Stimulated activated naive CD4-positive, alpha-beta T cell (primary cell): ENCODE measurements at places on chromosomes 5 and 9.

DNA sequence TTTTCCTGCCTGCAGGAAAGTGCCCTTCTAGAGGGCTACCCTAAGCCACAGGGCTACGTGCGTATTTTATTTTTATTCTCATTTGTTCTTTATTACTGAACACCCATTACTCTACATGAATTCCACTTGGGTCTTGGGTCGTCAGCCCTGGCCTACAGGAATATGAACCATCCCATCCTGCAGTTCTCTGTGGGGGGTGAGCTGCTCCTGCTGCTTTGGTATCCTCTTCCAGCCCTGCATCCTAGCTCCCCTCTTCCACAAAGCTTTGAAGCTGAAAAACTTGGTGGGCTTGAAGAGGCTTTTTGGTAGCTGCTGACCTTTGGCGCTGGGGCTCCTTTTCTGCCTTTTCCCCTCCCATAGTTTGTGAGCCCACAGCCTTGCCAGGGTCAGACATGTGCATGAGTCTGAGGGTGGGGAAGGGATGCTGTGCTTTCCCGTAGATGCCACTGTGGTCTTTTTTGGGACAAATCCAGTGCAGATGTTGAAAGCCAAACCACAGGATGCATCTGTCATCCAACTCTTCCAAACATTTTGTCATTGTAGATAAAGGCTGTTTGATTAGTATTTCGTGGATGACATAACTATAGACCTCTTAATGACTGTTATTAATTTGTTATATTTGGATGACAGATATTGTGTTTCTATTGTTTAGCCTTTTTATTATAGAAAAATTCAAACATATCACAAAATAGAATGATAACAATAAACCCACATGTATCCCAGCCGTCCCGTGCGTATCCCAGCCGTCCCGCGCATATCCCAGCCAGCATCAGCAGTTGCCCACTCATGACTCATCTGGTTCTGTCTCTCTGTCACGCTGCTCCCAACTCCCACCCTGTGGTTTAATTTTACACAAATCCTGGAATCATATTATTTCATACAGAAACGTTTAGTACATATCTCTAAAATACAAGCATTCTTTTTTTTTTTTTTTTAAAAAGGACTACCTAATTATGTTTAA, 43.9 kb downstream of the SLC46A2 start:
- DNase-seq = no peak

- DNase-seq = no peak
These were observed 166.5 kb upstream of the NR3C1 start for GRCh38 chr5:143569722-143570567.

DNA sequence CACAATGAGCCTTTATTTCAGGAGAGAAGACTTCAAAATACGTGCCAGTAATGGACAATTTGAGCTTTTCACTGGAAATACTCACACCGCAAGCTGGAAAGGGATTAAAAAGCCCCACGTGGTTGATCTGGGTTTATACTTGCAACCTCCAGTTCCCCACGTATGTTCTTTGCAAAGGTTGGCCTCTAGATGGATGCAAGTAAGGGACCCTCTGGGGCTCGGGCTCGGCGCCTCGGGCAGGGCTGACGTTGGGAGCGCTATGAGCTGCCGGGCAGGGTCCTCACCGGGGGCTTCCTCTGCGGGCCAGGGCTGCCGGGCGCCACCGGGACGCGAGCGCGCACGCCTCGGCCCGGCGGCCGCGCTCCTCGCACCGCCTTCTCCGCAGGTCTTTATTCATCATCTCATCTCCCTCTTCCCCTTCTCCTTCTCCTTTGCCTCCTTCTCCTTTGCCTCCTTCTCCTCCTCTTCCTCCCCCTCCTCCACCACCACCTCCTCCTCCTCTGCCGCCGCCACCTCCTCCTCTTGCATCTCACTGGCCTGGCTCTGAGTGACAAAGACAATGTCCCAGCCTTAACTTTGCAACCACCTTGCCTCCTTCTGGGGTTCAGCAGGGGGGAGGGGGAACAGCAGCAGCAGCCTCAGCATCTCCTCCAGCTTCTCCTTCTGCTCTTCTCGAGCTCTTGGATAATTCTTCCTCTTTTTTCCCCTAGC, 701 bp upstream of the ZNF462 start:
- no peak for DNase-seq

DNA sequence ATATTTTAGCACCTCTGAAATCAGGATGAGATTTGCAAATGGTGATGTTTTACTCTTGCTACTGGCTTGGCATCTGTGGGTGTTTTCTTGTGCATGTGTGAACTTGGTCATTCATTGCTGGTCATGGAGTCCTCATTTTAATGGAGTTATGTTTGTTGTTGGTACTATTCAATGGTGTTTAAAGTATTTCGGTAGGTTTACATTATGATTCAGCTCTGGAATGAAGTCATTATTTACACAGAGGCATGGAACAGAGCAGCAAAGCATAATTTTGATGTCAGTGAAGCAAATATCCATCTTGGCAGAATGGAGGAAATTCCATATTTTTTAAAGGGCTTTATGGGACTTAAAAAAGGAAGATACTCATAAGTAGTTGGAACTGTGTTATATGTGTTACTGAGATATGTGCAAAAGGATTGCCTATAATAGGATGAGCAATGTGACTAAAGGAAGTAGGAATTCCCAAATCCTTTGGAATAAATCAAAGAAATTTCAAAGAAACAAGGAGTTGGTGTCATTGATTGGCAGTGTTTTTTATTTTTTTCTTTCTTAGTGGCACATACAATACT, 147.4 kb downstream of the ACTBL2 start:
- DNase-seq = no peak

- DNase-seq = no peak
These were observed 14.4 kb downstream of the FAM169A start for GRCh38 chr5:74851684-74852353.

DNA sequence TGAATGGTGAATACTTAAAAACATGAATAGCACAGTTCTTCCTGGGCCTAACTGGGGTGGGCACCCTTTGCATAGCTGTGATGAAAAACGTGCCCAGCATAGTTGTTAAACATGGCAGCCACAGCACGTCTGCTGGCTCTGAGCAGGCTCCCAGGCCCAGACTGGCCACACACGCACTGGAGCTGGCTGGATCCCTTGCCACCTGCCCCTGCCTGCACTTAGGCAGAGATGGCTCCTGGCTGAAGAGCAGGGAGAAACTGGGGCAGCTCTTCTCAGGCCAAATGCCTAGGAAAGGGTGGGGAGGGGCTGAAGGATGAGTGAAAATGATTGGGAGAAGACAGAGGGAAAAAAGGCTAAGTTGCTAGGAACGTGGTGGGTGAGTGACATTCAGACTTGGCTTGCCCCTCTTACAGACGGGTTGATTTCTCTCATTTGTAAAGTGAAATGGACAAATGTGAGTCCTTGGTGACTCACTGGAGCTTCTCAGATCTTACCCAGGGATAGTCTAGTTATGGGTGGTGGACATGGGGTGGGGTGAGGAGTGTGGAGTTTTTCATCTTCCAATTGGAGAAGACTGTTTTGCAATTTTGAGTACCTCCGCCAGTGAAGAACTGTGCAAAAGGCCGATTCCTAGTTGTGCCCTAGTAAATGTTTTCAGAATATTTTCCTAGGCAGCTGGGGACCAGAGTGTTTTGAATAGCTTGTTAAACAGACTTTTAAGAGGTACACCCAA, 42.4 kb downstream of the TRIO start:
- DNase-seq = no peak

DNA sequence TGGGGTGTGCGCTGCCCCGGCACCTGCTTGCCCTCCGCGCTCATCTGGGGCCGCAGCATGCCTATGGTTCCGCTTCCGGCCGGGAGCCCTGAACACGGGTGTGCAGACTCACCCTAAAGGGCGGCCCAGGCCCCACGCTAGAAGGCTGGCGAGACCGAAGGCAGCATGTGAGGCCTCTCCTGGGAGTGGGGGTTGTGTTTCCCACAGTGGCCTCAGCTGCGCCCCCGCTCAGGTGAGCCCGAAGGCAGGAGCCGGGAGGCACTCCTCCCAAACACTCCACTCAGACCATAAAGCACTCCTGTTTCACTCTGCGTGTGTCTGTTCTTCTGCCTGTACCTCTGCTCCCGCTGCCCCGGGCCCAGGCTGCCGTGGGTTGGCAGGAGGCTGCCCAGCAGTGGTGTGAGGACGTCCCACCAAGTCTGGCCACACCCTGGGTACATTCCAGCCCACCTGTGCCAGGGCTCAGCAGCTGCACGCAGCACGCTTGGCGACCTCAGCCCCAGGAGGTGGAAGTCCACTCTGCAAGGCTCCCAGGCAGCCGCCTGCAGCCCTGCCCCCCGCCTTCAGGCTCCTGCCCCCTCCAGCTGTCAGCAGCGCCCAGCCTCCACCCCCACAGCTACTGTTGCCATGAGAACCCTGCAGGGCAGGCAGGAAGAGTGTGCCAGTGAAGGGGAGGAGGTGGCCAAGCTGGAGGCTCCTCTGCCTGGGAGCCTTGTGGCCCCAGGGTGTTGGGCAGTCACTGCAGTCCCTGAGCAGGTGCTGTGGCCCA, 1.2 kb upstream of the AJM1 start:
- DNase-seq = no peak

DNA sequence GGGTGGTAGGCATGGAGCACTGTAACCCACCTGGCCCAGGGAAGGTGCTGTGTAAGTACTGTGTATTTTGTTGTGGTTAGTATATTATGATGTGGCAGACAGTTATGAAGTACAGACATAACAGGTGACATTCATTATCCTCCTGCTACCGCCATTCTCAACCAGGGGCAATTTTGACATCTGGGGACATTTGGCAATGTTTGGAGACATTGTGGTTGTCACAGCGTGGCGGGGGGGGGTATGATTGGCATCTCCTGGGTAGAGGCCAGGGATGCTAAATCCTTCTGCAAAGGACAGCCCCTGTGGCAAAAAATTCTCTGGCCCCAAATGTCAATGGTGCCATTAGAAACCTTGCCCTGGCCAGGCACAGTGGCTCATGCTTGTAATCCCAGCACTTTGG, 9.8 kb upstream of the RPL26L1 start:
- no peak for DNase-seq

- no peak for DNase-seq
These were observed 36.3 kb downstream of the OLFM1 start for GRCh38 chr9:135123773-135124134.

DNA sequence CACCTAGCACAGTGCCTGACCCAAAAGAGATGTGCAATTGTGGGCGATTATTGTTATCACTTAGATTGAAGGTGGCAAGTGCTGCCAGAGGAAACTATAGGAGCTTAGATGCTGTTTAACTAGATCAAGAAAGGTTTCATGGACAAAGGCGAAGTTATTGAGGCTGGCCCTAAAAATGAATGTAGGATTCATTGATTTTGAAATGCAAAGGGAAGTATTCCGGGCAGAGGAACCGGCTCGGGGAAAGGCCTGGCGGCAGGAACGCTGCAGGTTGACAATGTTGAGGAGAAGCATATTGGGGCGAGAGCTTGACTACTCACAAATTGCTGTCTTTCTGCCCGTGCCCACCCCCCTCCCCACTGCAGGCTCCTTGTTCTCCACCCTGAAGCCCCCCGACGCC, 37.4 kb upstream of the TTC1 start:
- DNase-seq = no peak

DNA sequence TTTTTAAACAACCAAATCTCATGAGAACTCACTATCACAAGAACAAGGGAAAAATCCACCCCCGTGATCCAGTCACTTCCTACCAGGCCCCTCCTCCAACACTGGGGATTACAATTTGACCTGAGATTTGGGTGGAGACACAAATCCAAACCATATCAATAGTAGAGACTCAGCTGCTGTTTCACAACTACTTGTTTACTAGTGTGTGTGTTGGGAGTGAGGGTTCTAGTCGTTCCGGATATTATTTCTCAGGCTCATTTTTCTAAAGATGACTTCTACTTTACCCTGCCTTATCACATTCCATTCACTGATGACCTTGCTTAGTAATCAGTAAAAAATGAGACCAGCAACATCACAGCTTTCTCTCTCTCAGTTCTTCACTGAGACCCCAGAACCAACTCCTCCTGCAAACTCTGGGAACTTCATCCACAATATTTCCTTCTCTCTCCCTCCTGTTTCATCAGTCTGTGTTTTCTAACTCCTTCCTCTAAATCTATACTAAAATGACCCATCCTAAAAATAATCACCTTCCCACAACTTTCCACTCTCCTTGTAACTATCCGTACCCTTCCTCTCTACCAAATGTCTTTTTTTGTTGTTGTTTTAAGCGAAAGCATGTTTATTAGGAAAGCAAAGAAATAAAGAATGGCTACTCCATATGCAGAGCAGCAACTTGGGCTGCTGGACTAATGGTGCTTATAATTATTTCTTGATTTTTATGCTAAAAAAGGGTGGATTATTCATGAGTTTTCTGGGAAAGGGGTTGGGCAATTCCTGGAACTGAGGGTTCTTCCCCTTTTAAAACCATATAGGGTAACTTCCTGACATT, 121.5 kb upstream of the SPRY4 start:
- no peak for DNase-seq

- no peak for DNase-seq
These were observed 265.5 kb upstream of the ADAMTSL1 start for GRCh38 chr9:18208166-18209059.

- no peak for DNase-seq
These were observed 94.4 kb upstream of the FSTL4 start for GRCh38 chr5:133706506-133707430.

- no peak for DNase-seq
These were observed 41.2 kb upstream of the ITGA1 start for GRCh38 chr5:52746539-52746938.

DNA sequence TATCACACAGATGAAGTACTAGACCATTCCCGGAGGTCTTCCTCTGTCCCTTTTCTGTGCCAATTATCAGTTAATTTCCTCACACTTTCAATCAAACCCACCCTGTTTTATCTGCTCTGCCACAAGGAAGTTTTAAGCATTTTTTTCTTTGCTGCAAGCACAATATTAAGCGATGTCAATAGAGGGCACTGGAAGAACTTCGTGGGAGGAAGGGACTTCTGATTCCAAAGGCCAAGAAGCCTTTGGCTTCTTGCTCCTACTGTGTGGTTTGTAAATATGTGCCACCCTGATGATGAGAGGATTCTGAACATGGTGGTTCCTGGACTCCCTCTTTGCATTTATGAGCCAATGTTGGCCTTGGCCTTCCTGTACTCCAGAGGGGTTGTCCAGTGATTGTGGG, 1712.5 kb upstream of the C9orf72 start:
- no peak for DNase-seq

- no peak for DNase-seq
These were observed 5.9 kb upstream of the FAT2 start for GRCh38 chr5:151596828-151597539.

GRCh38 chr5:90171466-90171865, 238.1 kb downstream of the CETN3 start:
- no peak for DNase-seq

GRCh38 chr5:54296386-54296785, 14.0 kb downstream of the ARL15 start:
- no peak for DNase-seq
